ENCODE measurements at places on chromosomes 4 and X.

DNA sequence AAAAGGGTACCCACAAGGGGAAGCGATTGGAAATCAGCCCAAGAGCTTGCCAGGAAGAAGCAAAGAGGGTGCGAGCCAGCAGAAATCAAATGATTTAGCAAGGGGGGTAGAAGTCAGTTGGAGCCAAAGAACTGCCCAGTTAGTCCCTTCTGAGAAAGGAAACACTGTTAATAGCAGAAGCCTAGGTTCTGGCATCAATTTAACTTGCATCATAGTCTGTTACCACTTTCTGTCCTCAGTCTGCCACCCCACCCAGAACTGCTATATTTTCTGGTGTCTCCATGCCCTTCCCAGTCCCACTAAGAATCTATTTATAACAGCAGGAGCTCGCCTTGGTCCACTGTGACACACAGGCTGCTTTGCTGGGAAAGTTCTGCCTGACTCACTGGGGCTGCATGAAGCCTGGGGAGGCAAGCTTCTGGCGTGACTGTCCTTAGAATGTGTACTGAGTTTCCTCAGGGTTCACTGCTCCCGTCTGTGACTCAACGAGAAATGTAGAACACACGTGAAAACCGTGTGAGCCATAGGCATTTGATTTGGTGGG, 157.8 kb upstream of the TTC29 start:
- DNase-seq = no peak

- DNase-seq = no peak
Observed at GRCh38 chrX:1262369-1262768, 6.2 kb upstream of the CSF2RA start.

DNA sequence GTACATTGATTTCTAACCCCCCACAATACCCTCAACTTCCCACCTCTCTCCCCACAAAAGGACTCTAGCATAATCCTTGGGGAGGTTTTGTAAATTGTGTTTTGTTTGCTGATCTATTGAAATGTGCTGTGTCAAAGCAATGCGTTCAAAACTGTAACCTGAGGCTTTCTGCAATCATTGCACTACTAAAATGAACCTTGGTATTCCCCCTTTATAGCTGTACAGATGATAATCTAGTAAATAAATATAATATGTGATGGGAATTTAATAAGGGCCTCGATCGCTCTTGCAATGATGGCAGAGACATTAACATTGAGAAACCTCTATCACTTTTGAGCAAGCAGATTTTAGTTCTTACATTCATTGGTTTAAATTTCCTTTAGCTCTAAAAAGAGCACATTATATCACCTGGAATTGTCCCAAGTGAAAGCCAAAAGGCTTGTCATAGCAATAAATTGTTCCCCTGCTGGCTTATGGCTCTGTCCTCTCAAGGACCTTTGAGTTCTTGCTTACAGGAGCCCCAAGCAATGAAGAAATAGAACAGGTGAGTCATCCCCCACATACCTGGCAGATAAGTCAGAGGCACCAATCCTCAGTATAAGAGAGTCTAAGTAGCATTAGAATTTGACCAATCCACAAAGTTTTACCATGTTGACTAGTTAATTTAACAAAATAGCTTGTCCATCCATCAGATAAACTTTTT, 18.4 kb upstream of the ACE2 start:
- no peak for DNase-seq

GRCh38 chrX:1904663-1905218, 289.9 kb downstream of the ASMT start:
- no peak for DNase-seq

DNA sequence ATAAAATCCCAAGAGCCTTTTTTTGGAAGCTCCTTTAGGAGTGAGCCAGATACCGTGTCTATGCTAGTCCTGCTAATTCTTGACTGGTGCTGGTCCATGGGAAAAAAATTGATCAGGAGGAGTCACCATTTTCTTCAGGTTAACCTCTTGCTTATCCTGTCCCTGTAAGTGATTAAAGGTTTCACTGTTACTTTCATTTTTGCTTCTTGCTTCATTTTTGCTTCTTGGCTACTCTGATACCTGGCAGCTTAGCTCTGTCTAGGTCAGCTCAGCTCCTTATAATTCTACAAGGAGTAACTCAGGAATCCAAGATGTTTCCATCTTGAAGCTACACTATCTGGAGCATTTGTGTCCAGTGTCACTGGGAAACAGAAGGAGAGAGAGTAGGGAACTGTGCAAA, 45.7 kb downstream of the AFM start:
- DNase-seq = no peak

DNA sequence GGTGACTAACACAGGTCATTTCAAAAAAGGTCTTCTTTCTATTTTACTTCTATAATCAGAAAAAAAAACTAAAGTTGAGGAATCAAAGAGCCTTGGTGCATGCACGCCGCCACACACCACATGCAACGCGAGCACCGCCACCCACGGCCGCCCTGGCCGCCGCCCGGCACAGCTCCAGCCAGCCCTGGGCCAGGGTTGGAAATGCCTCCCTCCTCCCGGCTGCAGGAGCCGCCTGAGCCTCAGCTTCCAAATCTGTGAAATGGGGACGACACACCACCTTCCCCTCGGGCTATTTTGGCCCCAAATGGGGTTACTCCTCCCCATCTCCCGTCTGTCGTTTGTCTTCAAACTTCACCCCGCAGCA, 39.7 kb upstream of the MAN2B2 start:
- DNase-seq = no peak

DNA sequence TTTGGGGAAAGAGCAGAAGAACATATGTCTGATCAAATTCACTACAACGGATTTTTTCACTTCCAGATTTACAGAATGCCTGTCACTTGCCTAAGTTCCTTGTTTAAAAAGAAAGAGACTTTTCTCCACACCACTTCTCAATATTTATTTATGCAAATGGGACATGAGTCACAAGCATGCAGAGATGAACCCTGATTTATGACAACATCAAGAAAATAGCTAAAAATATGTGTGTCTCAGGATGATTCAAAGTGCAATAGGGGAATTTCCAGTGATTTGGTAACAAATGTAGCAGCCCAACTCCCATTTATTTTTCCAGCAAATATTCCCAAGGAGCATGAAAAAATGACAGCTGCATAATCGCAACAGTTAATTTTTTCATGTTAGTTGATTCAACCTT, 180.4 kb upstream of the FAT1 start:
- DNase-seq = no peak

GRCh38 chr4:8391071-8391470, 49.5 kb downstream of the ACOX3 start:
- no peak for DNase-seq

GRCh38 chr4:74037076-74037955, 1.2 kb downstream of the CXCL3 start:
- no peak for DNase-seq

DNA sequence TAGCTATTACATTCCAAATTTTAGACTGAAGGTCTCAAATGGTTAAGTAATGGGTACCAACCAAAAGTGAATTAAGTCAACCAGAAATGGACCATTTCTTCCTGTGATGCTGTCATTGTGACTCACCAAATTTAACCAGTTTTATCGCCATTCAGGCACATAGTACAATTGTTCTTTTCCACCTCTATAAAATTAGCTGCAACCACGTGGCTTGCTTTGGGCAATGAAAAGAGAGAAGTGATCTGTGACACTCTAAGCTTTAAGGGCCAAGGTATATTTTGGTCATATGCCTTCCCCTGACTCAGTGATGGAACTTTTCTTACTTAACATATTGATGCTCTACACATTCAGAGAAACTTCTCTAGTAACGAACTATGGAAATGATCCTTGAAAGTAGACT, 20.3 kb upstream of the PHF8 start:
- DNase-seq = no peak

DNA sequence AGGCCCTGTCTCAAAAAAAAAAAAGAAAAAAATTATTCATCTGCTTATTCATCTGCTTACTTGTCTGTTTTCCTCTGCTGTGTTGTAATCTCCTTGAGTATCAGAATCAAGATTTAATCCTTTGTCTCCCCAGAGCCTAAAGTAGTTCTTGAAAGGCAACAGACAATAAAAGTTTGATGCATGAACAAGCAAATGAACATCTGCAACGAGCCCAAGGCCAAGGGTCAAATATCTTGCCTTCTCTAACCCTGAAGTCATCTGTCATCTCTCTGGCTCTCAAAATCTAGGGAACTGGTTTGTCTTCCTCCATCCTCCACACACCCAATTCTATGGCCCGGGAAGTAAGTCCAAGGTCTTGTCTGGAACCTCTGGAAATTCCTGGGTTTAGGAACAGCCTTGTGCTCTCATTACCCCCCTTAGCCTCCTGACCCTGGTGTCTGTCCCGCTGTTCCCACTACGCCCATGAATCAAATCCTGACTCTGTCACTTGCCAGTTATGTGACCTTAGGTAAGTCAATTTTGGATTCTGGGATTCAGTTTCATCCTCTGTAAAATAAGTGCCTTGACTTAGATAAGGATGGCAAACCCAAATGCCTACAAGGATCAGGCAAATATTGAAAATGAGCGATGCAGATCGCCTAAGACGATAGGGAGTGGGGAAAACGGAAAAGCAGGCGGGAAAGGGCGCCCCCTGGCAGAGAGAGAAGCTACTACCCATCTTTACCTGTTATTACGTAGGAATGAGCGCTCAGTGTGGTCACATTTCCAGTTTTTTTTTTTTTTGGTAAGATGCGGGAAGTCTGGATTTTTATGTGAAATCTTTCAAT, 102.7 kb upstream of the DHX15 start:
- no peak for DNase-seq

DNA sequence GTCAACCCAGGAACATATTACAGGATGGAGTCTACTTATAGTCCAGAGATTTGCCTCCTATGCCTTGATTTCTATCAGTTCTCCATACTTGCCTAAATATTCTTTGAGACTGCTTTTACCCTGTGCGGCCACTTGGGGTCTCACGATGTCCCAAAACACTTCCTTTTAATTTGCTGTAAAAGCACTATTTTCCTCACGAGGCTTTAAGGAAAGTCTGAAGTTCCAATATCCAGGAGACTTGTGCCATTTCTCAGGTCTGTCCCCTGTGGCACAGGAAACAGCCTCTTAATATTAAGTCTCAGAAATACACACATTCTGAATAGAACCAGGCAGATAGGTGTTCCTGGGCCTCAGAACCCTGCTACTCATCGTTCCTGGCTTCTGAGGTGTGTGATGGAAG, 142.9 kb downstream of the TMEM164 start:
- peak; percentile 30 for DNase-seq

GRCh38 chr4:10204401-10205058, 87.9 kb upstream of the WDR1 start:
- no peak for DNase-seq

DNA sequence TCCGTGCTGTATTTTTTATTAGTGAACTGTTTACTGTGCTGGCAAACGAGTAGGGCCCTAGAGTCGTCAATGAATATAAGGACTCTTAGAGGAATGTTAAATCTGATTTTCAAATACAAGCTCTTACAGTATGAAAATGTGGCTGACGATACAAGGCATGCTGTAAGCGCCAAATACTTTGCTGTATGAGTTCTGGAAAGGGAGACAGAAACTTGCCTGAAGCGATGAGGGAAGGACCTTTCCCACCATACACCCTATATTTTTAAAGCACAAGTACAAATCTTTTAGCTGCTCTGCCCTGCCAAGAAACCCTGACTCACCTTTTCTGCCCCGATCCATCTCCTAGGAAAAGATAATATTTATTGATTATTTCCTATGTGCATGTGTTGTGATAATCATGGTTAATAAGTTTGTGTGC, 15.7 kb upstream of the RUFY3 start:
- no peak for DNase-seq

DNA sequence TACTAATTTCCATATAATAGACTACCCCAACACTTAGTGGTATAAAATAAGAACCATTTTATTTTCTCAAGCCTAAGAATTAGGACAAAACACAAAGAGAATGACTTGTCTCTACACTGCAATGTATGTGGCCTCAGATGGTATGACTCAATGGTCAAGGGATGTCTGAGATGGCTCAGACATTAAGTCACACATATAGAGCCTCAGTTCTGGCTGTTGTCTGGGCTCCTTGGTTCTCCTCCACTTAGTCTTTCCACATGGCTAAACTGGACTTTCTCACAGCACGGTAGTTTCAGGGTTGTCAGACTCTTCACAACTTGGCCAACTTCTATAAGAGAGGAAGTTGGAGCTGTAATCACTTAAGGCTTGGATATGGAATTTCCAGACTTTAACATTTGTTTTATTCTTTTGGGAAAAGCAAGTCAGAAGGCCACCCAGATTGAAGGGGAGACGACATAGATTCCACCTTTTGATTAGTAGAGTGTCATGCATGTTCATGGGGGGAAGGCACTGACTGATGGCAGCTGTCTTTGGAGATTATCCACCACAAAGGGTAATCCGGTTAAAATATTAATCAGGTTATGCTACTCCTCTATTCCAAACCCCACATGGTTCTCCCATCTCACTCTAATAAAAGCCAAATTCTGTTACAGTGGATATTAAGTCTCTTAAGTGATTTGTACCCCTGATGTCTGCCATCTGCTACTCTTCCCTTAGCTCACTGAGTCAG, 9.4 kb downstream of the IL15 start:
- no peak for DNase-seq
